ENCODE measurements at places on chromosomes 12 and 14.
A peak's percentile ranks its signal among the peaks of the same experiment; 100 is the strongest.

DNA sequence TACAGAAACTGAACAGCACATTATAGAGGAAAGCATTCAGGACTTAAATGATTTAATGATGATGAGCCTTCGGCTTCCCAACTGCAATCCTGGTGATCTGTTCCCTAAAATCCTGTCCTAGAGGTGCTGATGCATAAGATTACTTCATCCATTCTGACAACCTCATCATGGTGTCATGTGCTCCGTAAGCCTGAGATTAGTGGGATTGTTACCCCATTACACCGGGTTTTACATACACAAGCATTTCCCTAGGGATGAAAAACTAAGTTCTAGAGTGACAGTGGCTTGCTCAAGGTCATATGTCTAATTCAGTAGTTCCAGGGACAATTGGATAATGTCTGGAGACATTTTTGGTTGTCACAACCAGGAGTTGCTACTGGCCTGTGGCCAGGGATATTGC lies 2.5 kb upstream of the RNASE13 start:
- DNase-seq: no peak

DNA sequence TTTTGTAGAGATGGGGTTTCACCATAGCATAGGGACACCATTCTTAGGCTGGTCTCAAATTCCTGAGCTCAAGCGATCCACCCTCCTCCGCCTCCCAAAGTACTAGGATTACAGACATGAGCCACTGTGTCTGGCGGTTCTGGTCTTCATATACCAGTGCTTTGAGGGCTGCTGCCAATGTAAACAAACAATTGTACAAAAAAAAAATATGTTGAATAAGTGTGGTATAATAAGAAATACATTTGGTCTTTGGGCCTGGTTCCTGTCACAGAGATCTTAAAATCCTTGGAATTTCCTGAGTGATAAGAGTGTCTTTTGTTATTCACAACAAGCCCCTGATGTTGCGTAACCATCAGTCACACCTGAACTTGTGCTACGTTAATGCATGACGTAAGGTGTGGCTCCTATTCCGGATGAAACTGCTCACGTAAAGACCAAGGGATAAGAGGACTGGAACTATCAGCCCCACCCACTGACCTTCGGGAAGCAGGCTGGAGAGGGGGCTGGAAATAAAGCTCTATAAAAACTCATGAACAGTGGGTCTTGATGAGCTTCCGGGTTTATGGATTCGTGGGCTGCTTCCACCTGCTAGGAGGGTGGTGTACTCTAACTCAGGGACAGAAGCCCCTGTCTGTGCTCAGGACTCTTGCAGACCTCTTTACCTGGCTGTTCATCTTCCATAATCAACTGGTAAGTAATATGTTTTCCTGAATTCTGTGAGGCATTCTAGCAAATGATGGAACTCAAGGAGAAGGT lies 16.5 kb upstream of the RIMKLB start:
- peak; percentile 96 for DNase-seq

GRCh38 chr12:96334502-96334901 lies 65.7 kb downstream of the CDK17 start:
- DNase-seq: no peak

DNA sequence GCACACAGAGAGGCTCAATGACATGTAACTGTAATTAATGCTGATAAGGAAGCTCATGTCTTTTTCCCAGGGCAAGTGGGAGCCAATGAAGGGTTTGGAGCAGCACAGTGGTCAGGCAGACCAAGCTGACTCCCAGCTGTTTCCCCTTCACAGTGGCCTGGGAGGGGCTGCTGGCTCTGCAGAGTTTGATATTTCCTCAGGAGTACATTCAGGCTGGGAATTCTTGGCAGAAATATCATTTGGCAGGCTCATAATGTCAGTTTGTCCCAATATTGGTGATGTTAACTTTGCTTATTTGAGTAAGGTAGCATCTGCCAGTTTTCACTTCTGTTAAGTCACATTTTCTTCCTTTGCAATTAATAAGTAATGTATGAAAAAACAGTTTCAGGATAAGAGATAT lies 247.0 kb downstream of the EMP1 start:
- DNase-seq: no peak

DNA sequence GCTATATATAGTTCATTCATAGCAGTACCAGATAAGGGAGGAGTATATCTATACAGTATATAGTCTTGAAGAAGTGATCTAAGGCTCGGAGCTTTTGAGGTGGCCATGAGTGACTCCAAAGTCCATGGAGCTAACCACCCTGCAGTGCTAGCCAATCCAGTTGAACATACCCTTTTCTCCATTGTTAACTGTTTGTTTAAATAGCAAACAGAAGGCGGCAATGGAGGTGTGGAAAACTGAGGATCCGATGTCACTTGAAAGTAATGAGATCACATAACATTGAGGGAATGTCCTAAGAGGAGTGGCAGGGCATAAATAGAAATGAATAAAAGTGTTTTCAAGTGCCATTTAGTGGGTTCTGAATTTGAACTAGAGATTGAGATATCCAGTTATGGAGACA lies 12.4 kb upstream of the SNAPC1 start:
- no peak for DNase-seq

DNA sequence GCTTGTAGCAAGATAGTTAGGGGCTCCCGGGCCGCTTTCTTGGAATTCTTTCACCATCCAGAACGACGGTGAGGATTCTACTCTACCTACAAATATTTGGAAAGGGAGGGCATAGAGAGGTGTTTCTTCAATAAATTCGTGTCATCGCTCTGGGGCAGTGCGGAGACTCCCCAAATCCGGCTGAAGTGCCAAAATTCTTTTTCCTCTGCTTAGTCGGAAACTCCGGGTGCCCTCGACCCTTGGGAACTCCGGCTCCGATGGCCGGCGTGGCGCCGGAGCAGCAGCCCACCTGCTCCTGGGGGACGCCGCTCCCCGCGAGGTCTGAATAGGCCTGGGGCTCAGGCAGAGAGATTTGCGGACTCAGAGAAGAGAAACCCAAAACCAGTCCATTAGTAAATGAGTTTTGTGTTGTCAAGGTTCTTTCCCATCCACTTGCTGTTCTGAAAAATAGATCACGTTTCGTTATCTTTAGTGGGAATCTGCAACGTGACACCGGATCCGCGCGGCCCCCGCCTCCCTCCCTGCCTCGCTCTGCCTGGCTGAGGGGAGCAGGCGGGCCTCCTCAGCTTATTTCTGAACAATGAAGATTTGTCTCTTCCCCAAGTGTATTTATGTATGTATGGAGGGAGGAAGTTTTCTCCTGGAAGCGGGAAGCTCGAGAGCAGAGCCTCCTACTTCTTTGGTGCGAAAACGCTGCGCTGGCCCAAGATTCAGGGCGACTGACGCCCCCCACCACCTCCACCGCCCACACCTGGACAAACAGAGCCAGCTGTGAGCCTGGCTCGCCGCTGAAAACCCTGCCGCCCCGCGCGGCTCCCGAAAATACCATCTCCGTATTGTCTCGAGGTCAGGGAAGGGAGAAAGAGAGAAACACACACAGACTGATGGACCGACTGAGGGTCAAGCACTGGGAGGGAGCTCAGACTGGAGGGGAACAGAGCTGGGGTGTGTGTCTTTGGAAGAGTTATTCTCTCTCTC lies 3.7 kb upstream of the SIX1 start:
- no peak for DNase-seq

GRCh38 chr14:57139173-57139572 lies 129.5 kb downstream of the EXOC5 start:
- DNase-seq: no peak

GRCh38 chr12:14567351-14568162 lies at the start of gene PLBD1:
TSS of gene PLBD1 (minus strand) at chr12:14567883. CDS start at chr12:14567696, 187 bp downstream.
- peak; percentile 43 for DNase-seq

GRCh38 chr12:18250313-18250916 lies 10.9 kb upstream of the PIK3C2G start:
- DNase-seq: peak; percentile 85

DNA sequence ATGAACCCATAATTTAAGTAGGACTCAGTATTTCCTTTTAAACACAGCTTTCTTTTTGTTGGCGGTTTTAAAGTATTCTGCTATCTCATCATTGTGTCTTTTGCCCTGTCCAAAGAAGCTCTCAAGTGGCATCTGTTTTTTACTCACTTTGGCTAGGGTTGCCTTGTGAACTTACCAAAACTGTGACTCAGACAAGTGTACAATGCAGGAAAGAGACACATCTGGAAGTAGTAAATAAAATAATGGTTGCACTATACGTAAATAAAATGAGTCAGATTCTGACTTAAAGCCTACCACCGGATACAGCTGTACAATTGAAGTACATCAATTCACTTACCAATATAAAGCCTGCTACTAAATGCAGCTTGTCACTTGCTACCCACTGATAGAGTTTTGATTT lies 619.2 kb upstream of the LRFN5 start:
- no peak for DNase-seq

GRCh38 chr14:96231526-96232130 lies 24.4 kb upstream of the BDKRB1 start:
- DNase-seq: no peak

Measured in fibroblast of pulmonary artery (primary cell).